Fibroblast of skin of left quadriceps (primary cell): ENCODE measurements at places on chromosomes 1 and 21.

DNA sequence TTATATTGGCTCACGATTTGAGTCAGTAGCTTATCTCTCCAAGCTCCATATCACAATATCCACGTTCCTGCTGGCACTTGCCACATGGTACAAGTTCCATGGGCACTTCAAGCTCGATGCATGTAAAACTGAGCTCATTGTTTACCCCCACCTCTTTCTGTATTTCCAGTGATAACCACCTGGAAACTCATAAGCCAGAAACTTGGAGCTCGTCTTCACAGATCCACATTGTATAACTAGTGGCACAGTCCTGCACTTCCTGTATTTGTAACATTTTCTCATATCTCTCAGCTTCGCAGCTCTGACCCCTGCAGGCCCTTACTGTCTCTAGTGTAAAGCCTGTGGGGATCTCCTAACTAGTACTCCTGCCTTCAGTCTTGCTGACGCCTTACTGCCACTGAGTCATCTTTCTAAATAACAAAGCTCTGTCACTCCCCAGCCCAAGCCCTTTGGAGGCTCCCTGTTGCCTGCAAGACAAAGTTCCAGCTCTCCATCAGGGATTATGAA is 6.5 kb upstream of the C2CD4D start:
- DNase-seq, result no peak

DNA sequence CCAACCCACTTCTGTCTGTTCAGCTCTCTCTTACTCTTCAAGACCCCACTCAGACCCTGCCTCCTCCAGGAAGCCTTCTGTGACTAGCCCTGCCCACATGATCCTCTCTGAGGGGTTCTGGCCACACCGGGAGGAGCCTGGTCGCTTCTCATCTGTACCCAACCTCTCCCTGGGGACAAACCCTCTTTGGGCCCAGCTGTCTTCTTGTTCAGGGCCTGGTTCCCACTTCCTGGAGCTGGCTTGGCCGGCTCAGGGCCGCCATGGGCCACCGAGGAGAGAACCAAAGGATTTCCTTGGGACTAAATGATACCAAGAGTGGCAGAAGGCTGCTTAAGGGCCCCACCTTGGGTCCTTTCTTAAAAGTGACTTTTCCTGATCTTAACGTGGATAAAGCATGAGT is 124.7 kb upstream of the ZBTB40 start:
- no peak for DNase-seq

- peak; percentile 55 for DNase-seq
These were observed at the start of gene TIAM1 for GRCh38 chr21:31343680-31344480. Gene TIAM1, minus strand, starts transcription at chr21:31344261. Its CDS starts 77,289 bp downstream, at chr21:31266972.

DNA sequence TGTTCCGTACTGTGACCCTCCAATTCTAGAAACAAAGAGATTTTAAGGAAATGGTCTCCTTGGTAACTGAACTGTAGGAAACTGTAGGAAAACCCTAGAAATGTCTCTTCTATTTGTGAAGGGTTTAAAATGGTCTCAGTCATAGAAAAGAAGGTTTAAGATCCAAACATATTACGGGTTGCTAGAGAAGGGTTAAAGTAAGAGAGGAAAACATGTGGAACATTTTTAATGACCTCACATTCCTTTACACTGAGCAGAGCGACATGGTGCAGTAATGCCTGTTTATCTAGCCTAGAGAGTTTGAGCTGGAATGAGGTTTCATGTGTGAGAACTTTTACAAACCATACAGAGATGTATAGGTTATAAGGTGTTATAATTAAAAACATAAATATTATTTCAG is 36.9 kb upstream of the C1orf105 start:
- DNase-seq, result peak; percentile 67

- DNase-seq, result no peak
These were observed 10.6 kb upstream of the OR2T33 start for GRCh38 chr1:248288391-248288790.

- peak; percentile 58 for DNase-seq
These were observed 178.8 kb downstream of the NR5A2 start for GRCh38 chr1:200206340-200206739.

- no peak for DNase-seq
These were observed 430 bp downstream of the WASF2 start for GRCh38 chr1:27489501-27489972.

DNA sequence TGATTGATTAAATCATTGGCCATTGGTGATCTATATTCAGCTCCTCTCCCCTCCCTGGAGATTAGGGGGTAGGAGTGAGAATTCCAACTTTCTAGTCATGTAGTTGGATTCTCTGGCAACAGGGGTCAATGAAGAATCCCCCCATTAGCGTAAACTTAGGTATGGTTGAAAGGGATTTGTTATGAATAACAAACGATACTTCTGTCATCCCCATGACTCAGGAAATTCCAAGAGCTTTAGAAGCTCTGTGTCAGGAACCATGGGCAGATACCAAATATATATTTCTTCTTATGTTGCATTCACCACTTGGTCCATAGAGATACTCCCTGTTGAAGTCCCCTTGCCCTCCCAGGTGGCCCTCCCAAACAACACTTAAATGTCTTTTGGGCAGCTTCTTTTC is 124.5 kb downstream of the DNM3 start:
- DNase-seq, result peak; percentile 21

- no peak for DNase-seq
These were observed 72.8 kb upstream of the ATP5PO start for GRCh38 chr21:33988237-33989017.

GRCh38 chr1:116690849-116691406 is 23.4 kb upstream of the IGSF3 start:
- peak; percentile 8 for DNase-seq

- no peak for DNase-seq
These were observed 189.8 kb upstream of the PLXNA2 start for GRCh38 chr1:208433971-208434370.

- DNase-seq, result no peak
These were observed 99.4 kb upstream of the SLC2A1 start for GRCh38 chr1:43058056-43058455.

DNA sequence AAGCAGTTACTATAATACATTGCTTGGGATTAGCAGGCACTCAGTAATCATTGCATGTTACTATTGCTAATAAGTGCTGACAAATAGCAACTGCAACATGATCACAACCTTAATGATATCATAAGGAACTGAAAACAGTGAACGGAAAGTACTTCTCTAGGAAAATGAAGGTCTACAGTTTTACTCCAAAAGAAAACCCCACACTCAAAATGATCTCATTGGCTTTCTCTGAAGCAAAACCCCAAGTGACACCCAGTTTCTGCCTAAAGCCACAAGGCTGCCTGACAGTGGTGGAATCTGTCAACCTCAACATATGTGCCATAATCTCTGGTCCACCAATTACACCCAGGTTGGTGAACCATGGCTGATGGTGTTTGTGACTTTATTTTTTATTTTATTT is 137.6 kb downstream of the PTGER3 start:
- DNase-seq, result no peak

GRCh38 chr1:203097001-203097400 is 11.2 kb upstream of the MYOG start:
- no peak for DNase-seq

DNA sequence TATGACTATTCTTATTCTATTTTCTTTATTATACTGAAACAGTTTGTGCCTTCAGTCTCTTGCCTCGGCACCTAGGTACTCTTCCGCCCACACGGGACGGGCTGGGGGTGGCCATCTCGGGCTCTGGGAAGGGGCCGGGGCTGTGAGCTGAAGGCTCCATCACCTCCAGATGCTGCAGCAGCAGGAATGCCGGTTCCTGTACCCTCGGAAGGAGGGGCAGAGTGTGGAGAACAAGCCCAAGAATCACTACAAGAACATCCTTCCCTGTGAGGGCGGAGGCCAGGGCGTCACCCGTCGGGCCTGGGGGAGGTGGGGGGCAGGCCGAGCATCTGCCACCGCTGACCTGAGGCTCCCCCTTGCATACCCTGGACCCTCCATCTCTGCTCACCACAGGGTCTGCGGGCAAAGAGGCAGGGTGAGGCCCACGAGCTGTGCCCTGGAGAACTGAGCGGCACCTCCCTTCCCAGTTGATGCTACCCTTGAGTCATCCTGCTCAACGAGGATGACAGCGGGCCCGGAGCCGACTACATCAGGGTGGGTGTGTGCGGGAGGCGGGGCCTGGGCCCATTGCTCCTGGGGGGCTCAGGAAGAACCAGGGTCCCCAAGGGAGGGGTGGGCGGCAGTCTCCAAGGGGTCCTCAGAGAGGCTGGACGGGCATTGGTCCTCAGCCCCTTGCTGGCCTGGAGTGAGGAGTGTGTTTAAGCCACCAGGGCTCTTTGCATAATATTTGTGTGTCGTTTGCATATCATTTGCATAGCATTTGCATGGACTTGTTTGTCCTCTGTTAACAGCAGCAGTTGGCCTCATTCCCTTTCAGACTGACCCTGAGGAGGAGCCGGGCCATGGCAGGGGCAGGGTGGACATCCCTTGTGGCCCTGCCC is 7.5 kb downstream of the RNF223 start:
- DNase-seq, result no peak

- DNase-seq, result no peak
These were observed 72.0 kb upstream of the TLR5 start for GRCh38 chr1:223215026-223215425.

DNA sequence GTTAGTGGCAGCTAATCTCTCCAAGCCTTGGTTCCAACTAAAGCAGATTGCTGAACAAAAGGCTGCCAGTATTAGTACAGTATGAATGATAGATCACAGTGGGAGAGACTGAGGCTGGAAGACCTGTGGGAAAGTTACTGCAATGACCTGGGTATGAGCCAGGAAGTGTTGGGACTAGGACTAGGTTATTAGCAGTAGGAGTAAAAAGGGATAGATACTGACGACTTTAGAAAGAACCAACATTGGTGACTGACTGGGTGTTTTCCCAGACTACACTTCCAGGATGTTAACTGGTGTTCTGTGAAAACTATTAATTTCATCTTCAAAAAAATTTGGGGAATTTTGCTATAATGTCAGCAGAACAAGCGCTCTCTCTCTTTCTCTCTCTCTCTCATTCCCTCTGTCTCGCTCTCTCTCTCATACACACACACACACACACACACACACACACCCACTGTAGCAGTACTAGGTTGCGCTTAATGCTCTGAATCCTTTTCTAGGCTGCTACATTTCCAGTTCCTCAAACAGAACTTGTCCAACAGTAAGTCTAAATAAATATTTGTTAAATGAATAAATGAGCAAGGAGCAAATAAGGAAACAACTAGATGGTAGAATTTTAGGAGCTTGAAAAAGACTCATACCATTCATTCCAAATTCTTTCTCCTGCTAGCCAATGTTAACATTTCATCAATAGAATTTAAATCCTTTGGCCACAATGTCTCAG is 47.6 kb upstream of the RGS8 start:
- DNase-seq, result no peak

DNA sequence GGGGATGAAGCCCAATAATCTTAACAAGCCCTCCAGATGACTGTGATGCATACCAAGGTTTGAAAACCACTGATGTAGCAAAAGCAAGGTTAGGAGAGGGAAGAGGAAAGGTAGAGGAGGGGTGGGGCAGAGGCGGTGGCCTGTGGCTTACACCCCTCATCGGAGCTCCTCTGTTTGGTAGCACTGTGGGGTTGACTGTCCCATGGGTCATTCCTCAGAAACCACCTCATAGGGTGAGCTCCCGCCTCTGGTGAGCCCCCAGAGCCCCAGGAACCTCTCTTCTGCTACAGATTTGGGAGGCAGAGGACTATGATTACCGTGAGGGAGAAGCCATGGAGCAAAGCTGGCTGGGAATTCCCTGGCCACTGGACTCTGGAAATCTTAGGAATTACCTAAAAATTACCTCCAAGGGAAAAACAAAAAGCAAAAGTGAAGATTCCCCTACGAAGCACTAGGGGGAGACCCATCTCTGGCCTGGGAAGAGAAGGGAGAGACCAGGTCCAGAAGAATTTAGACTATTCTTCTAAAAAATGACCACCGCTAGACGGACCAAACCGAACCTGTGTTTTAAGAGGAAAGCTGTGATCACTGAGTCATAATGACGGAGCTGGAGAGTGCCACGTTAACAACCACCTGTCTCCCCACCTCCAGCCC is 1.5 kb upstream of the RASSF5 start:
- no peak for DNase-seq

- DNase-seq, result no peak
These were observed 25.1 kb downstream of the NENF start for GRCh38 chr1:212457740-212458338.

DNA sequence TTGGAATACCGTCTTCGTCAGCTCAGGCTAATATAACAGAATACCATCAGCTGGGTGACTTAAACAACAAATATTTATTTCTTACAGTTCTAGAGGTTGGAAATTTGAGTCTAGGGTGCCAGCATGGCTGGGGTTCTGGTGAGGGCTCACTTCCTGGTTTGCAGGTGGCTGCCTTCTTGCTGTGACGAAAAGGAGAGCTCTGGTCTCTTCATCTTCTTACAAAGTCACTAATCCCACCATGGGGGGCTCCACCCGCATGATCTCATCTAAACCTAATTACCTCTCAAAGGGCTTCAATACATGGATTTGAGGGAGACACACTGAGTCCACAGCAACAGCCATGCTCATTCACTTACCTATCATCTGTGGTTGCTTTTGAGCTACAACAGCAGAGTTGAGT is 78.3 kb downstream of the PSMG1 start:
- DNase-seq, result no peak

- DNase-seq, result no peak
These were observed 22.8 kb upstream of the LRRC38 start for GRCh38 chr1:13536571-13536970.

- DNase-seq, result no peak
These were observed 144.4 kb upstream of the NRIP1 start for GRCh38 chr21:15209224-15209623.

DNA sequence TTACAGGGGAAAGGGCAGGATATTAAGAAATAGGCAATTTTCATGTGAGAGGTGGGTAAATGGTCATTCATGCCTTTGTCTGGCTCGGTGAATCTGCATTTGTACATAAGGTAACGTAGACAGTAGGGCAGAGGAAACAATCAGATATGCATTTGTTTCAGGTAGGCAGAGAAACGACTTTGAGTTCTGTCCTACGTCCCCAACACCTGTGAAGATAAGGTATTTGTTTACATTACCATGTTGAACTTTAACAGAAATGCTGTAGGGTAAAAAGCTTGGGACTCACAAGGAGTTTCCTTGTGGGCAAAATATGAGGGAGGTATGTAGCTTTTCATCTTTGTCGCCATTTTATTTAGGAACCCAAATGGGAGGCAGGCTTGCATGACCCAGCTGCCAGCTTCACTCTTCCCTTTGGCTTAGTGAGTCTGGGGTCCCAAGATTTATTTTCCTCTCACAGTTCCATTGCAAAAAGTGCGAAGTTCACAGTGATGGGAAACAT is 31.4 kb downstream of the B3GALT5 start:
- no peak for DNase-seq

DNA sequence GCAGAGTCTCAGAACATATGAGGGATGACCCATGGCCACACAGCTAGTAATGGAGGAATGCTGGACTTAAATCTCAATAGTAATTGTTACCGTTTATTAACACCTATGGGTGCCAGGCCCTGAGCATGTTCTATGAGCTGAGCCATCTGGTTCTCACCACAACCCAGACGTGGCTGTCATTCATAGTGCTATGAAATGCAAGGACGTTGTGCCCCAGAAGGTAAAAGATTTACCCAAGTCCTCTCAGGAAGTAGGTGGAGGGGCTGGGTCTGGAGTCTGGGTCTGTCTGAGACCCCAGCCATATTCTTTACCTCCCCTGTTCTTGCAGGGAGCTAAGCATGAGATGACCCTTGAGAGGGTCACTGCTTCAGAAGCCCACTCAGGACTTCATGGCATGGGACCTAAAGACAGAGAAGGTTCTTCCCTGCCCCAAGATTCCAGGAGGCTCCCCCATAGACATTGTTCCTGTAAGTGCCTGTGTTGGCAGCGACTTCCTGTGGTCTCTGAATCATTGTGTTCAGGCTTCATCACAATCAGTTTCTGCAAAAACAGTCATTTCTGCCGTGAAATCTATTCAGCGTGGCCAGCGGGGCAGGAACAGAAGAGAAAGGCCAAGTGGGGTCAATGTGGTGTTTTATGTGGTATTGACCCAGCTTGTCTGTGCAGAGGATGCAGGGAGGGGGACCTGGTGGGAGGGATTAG is 475.4 kb downstream of the PTPRU start:
- DNase-seq, result no peak
